ENCODE measurements at places on chromosomes 13 and 19.

- no peak for DNase-seq
Measured at GRCh38 chr13:25783601-25784024, 268.2 kb downstream of the SHISA2 start.

DNA sequence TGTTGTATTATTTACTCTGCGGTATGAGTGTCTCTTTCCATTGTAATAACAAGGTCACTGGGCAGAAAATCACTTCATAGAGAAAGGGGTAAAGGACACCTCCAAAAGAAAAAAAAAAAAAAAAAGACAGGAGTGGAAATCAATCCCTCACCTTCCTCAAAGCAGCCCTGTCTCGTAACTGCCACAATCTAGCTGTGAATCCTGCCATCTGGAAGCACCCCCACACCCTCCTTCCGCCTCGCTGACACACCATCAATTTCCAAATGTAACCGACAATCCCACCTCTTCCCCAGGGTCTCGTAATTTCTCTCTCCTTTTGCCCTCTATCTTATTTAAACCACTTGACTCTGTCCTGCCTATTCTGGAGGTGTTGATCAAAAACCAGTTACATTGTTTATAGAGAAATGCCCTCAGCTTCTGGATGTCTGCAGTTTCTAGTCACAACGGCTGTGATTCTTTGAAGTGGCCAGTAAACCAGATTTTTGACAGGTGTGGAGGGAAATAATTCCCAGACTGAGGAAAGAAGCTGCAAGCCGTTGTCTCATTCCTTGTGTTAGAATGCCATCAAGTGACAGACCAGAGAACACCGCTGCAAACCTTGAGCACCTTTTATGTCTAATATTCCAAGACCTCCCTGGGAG lies 9.1 kb upstream of the POP4 start:
- DNase-seq = no peak

DNA sequence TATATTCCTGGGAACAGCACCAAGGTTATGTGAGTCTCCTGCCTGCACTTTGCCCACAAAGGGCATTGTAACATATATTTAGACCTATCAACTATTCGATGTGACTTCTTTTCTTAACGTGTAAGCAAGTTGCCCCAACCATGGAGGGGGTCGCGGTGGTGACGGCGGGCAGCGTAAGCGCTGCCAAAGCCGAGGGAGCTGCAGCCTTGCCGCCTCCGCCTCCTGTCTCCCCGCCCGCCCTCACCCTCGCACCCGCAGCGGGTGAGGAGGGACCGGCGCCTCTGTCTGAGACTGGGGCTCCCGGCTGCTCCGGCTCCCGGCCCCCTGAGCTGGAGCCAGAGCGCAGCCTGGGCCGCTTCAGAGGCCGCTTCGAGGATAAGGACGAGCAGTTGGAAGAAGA lies 59.0 kb downstream of the ZNF676 start:
- no peak for DNase-seq

DNA sequence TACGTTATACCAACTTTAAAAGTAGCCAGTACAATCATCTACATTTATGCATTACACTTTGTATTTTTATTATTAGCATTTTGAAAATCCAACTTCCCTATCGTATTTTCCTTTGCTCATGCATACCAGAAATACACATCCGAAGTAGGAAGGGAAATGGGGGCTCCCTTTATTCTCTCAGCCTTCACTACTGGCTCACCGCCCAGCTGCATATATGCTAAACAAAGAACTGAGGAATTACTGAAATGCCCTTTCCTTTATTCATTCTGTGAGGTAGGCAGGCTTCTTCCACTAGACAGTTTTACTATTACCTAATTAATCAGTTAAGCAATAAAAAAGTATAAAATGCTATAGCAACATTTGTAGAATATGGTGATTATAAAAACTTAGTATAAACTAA lies 291.6 kb downstream of the KLF12 start:
- DNase-seq = no peak

GRCh38 chr13:96860882-96861281 lies 133.4 kb downstream of the OXGR1 start:
- DNase-seq = no peak

DNA sequence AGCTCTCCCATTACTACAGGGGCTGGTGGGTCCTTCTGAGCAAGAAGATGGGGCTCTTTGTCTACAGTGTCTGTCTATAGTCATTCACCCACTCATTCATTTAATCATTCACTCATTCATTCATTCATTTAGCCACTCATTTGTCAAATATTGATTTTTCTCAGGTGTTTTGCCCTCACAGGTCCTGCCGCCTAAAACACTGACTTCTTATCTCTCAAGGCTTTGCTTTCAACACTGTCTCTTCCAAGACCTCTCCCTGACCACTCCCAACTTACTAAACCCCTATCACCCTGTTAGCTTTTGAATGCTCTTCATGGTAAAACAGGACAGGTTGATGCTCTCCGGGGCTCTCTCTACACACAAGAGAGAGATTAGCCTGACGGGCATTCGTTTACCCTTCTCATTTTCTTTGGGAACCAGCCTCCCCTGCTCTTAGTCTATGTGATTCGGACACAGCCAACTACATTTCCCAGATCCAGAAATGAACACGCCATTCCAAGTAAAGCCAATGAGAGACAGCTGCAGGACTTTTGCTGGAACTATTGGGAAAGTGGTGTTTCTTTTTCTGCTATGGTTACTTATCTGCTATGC lies 22.7 kb downstream of the FAM187B start:
- no peak for DNase-seq

- no peak for DNase-seq
Measured at GRCh38 chr19:38303517-38304351, at the start of gene C19orf33. C19orf33 (plus strand) TSS chr19:38304251; CDS start chr19:38304262, 11 bp downstream.

- DNase-seq = no peak
Measured at GRCh38 chr13:97499181-97499580, 65.2 kb downstream of the RAP2A start.

GRCh38 chr19:6868351-6868750 lies 19.0 kb upstream of the ADGRE1 start:
- no peak for DNase-seq

- no peak for DNase-seq
Measured at GRCh38 chr13:52931539-52932431, 83.3 kb upstream of the PCDH8 start.

Measured in coronary artery (tissue), 2 donors.